Hippocampal formation (tissue), 2 donors: ENCODE measurements at places on chromosomes 1 and 21.

DNA sequence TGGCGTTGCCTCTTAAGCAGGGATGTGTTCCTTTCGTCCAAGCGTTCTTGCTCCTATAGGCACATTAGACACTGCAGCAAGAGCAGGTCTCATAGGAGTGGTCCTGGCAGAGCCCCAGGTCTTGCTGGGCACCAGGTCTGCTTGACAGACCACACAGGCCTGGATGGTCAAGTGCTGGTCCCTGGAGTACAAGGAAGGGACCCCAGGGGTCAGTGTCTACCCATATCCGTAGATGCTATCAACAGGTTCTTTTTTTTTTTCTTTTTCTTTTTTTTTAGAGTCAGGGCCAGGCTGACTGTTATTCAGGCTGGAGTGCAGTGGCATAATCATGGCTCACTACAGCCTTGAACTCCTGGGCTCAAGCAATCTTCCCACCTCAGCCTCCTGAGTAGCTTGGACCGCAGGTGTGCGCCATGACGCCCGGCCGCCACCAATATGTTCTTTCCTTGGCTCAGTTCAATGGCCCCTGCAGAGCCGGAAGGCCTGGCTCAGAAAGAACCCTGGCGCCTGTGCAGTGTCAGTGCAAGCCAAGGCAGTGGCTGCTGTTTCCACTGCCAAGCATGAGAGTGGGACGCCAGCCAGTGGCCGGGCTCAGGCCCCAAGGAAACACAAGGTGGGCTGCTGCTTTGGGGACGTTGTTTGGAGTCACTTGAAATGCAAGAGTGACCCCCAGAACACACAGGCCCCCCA lies 10.0 kb upstream of the TNFRSF8 start:
- no peak for DNase-seq

- DNase-seq, result peak; percentile 59
Measured at GRCh38 chr1:26537951-26538352, 8.4 kb downstream of the RPS6KA1 start.

DNA sequence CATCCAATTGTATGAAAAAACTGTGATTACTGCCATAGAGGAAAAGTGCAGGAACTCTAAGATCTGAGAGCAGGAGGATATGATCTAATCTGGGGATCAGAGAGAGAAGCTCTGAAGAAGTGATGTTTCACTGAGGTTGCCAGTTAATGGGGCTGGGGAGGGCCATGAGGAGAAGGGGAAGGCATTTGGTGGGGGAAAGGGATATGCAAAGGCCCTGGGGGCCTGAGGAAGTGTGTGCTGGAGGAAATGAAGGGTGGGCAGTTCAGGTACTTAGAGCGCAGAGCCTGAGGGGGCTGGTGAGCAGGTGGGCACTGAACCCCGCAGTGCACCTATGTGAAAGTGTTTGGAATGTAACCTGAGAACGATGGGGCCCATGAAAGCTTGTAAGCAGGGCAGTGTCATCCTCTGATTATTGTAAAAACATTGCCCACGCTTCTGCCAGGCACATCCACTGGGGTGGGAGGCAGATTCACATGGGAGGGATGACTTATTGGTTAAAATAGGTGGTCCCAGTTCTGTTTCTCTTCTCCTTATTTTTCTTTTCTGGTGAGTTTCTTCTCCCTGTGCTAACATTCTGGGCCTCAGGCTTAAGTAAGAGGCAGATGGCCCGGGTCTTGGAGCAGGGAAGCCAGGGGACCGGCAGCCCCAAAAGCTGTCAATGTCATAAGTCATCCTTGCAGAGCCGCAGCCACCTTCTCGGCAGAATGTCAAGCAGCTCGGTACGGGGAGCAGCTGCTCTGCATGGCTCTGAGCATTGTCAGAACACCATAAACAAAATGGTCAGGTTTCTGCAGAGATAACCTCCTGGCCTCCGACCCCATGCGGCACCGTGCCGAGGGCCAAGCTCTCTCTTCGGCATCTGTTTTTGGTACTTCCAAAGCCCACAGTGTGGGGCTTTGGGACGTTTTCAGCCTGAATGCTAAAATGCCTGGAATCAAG lies 492.0 kb upstream of the VAMP3 start:
- no peak for DNase-seq

- no peak for DNase-seq
Measured at GRCh38 chr1:116912846-116913245, 3.1 kb downstream of the PTGFRN start.

GRCh38 chr1:232766241-232766890 lies 38.9 kb upstream of the MAP10 start:
- no peak for DNase-seq

DNA sequence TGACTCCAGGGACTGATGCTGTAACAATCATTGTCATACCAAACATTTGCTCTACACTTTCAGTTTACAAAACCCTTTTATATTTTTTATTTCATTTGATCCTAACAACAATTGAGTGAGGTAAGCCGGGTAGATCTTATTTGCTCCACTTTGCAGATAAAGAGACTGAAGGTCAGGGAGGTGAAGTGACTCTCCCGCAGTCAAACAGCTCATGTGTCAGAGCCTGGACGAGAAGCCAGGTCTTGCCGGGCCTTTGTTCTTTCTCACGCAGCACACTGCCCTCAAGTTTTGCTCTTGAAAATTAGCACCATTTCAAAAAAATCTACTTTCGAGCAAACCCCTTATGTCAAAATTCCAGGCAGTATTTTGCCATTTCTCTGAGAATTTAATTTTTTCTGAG lies 65.2 kb downstream of the CD247 start:
- DNase-seq, result no peak

DNA sequence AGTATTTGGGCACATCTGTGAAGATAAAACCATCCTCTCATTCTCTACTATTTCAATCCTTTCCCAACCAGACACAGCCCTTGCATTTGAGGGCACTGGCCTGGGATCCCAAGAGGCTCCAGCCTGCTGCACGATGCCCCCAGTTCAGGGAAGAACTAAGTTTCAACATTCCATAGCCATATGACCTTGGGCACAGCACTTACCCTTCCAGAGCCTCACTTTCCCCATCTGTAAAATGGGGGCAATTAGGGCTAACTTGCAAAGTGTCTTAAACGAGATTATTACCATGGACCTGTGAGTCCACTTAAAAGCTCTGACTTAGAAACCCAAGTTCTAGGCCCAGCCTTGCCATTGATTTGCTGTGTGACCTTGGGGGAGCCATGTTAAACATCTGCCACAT lies 22.9 kb downstream of the CDCP2 start:
- no peak for DNase-seq

- peak; percentile 66 for DNase-seq
Measured at GRCh38 chr1:84619383-84620102, 45.3 kb upstream of the CTBS start.

- no peak for DNase-seq
Measured at GRCh38 chr1:195335541-195335940, 1272.7 kb downstream of the KCNT2 start.

GRCh38 chr1:4150262-4150661 lies 250.2 kb upstream of the C1orf174 start:
- DNase-seq, result no peak

GRCh38 chr1:66433611-66434010 lies 100.3 kb upstream of the SGIP1 start:
- DNase-seq, result no peak

GRCh38 chr1:4495809-4496208 lies 158.6 kb upstream of the AJAP1 start:
- no peak for DNase-seq

DNA sequence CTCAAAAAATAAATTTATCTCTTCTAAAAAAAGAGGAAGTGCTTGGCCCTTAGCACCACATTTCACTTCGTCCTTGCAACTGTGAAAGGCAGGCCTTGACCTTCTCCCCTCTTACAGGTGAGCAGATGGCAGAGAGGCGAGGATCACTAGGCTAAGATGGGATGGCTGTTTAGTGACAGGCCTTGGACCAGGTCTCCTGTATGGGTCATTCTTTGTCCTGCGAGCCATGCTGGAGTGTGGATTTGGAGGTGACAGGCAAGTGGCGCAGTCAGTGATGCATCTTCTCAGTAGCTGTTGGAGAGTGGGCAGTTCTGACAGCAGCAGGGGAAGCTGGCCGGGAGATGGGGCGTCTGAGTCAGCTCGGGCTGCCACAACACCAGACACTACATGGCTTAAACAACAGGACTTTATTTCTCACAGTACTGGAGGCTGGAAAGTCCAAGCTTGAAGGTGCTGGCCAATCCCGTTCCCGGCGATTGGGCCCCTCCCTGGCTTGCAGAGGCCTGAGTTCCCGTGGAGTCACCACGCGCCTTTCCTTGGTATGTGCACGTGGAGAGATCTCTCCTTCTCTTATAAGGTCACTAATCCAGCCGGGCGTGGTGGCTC lies 16.5 kb downstream of the SLC27A3 start:
- no peak for DNase-seq

- no peak for DNase-seq
Measured at GRCh38 chr1:59997479-59998115, 71.0 kb upstream of the CYP2J2 start.

DNA sequence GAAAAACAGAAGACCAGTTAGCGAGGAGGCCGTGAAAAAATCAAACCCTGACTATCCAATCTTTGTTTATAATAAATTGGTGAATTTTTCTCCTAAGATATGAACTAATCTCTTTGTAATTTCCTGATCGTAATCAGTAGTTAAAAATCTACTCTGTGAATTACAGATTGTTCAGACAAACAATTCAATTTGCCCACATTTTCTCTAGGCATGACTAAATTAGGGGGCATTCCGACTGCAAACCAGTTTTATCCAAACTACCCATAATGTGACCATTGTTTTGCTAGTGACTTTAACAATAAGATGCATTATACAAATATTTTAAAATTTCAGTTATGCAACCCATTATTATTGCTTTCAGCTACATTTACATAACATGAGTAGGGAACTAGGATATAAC lies 546.9 kb upstream of the ADAMTS5 start:
- DNase-seq, result no peak

DNA sequence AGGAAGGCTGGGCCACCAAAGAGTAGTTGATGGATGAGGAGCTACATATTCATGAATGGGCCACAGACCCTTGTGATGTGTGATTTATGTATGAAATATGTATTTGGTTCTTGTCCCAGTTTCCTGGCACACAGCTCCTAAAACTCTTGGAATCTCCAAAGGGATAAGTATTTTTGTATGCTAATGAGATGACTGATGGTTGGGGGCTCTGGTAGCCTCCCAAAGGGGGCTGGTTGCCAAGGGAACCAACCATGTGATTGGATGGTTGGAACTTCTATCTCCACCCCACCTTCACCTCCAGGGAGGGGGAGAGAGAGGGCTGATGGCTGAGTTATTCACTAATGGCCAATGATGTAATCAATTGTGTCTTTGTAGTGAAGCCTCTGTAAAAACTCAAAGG lies 77.1 kb downstream of the ZNF281 start:
- DNase-seq, result no peak

- DNase-seq, result no peak
Measured at GRCh38 chr1:94942171-94943128, 15.5 kb upstream of the CNN3 start.

- DNase-seq, result no peak
Measured at GRCh38 chr1:241061062-241061461, 295.9 kb downstream of the RGS7 start.

DNA sequence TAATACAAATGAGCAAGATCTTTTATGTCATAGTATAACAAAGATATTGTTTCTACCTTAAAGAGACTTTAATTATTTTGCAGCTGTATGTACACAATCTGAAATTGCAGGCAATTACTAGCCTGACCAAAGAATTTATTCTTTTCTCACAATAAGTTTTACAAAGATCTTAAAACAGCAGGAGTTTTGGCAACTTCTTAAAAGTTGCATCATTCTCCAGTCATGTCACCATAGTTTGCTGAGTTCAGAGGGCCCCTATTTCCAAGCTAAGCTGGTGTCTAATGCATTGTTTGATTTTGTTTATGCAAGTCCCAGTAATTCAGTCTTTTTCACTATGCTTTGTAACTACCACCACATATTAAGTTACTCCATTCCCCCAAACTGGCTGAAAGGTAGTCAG lies 114.8 kb downstream of the DNAH14 start:
- no peak for DNase-seq

DNA sequence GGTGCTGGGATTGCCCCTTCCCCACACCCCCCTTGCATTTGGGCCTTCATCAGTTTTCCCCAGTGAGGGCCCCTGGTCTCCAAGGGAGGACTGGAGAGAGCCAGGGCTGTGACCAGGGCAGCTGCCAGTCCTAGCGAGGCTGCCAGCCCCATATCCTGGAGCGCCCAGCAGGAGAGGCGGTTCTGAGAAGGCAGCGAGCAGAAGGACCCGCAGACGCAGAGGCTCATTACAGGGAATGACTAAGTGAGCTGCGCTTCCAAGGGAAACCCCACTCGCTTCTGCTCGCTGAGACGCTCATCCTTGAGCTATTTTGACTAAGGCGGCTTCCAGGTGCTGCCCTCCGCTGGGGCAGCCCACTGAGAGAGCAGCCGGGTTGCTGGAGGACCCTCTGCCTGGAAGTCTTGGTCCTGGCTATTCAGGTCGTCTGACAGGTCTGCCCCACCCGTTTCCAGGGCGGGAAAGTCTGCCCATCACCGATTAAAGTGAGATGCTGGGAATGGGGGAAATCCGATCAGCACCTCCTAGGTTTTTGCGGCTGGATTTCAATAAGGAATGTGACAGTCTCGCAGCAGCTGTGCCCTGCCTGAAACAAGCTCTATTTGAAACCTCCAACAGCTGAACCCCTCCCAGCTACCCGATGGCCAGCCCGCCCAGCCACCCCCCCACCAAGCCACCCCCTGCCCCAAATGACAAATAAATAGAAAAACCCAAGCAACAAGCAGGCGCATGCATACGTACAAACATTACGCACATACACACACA lies 2.8 kb downstream of the KCNN3 start:
- no peak for DNase-seq

DNA sequence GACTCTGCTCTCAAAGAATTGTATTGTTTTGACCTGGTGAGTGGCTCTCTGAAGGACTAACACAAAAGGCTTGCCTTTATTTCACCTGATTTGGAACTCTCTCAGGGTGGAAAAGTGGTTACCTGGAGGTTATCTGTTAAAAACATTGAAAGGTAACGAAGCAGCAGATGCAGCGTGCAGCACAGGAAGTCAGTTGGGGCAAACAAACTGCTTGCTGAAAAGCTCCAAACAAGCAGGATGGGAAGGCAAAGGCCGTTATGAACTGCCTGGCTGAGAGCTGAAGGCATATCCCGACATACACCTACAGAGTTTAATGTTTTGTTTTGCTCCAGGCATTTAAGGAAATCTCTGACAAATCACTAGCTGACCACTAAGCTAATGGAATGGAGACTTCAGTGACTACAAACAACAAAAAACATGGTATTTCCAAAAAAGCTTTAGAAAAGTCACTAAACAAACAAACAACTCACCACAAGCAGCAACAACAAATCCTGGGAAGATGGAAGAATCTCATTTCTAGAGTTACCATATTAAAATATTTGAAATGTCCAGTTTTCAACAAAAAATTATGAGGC lies 44.3 kb upstream of the BATF3 start:
- DNase-seq, result no peak

- DNase-seq, result no peak
Measured at GRCh38 chr1:181018901-181019681, 3.6 kb downstream of the STX6 start.
